Activated gamma-delta T cell (primary cell): ENCODE measurements at places on chromosomes 6 and 20.

DNA sequence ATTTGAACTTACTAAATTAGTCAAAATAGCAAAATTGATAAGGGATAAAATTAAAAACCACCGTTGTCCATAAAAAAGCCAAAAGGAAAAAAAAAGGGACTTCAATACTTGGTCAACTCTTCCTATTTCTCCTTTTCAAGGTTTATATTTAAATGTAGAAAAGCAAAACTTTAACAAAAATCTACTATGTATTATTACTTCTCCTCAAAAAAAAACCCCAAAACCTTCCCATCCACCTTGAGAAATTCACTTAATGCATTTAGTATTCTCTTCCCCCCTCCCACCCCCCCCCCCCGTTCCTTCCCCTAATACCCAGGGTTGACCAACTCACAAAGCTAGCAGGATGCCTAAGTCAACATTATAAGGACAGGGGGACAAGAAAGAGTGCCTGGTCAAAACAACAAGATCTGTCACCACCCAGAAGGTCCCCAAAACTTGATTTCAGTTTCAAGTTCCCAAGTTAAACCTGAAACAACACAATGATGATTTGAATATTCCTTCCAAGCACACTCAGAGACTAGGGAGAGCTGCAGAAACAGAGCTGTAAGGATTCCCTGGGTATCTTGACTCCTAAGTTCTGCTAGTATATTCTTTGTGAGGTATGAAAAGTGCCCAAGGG is 14.6 kb downstream of the GMDS start:
- DNase-seq, result no peak

DNA sequence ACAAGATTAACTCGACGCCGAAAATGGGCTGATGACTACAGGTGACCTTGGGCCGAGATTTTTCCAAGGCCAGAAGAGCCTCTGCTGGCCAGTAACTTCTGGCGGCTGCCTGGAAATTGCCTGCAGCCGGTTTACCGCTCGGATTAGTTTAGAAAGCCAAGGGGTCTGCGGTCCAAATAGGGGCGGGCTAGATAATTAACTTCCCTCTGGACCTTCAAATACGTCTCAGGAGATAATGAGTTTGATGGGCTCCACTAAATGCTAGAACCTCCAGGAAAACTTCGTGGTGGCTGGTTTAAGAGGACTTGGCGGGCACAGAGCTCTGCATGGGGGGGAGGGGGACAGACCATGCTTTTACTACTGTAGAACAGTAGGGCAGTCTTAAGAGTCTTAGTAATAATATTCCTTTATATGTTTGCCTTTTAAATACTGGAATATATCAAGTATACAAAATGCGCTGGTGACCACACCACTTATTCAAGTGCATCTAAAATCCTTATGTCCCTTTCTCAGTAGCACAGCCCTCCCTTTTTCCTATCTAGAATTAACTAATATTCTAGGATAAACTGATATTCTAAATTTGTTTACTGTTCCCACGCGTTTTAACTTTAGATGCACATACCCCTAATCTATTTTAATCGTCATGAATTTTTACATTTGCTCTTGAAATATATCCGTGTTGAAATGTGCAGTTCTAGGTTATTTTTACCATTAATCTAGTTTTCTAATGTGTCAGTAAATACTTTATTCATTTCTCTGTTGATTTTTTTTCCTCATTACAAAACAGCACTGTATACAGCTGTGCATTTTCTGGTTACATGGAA is 107.5 kb upstream of the PRSS16 start:
- DNase-seq, result no peak

GRCh38 chr6:72595812-72596211 is 26.1 kb upstream of the KCNQ5 start:
- DNase-seq, result no peak

GRCh38 chr6:12506159-12506558 is 210.4 kb upstream of the PHACTR1 start:
- DNase-seq, result no peak

DNA sequence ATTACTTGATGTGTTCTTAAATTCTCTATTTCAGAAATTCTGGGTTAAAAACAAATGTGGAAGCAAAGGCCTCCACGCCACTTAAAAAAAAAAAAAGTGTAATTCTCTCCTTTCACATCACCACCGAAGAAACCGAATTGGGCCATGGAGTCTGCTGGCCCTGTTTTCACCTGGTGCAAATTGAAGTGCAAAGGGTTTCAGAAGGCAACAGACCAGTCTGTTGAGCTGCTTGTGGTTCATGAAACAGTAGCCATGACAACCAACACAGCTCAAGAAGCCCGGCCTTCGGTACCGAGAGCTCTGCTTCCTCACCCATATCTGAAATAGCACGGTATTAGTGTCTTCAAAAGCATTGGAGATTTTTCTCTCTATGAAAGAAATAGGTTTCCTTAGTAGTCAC is 63.1 kb downstream of the GMPR start:
- DNase-seq, result no peak

DNA sequence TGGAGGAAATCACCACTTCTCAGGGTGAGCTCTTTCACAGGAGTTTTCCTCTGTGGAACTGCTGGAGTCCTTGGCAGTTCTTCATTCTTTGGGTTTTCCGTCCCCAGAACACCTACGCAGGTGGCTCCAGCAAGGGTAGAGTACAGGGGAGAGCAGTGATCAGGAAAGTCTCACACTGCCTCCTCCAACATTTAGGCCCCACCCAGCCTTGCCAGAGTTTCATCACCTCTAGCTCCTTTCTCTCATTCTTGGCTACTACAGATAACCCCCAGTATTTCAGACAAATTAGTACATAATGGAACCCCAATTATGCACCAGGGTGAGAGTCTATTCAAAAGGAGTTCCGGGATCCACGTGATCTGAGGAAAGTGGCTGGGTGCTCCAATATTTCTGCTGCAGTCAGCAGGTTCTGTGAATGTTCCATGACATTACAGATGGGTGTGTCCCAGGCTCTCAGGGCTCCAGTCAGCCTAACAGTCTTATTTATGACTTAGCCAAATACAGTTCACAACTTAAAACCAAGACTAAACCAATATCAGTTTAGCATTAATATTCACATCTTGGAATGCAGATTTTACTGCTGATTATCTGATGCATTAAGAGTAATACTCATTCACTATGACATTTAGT is 44.6 kb downstream of the GPR63 start:
- no peak for DNase-seq

- no peak for DNase-seq
Measured at GRCh38 chr6:74807674-74808073, 398.2 kb downstream of the COL12A1 start.

DNA sequence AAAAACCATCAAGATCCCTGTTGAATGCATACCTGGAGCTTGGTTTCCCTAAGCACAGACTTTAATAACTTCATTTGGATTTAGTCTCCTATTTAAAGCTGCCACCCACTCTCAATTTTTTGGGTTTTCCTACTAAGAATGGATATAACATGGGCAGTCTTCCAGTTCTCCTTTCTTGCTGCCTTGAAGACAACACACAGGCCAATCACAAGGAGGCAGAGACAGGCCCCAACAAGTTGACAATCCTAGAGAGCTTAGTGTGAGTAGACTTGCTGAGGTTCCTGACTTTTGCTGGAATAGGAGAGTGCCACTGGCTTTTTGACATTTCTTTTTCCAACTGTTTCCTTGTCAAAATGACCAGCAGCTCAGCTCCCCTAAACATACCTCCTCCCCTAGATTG is 112.3 kb upstream of the ESR1 start:
- DNase-seq, result no peak

DNA sequence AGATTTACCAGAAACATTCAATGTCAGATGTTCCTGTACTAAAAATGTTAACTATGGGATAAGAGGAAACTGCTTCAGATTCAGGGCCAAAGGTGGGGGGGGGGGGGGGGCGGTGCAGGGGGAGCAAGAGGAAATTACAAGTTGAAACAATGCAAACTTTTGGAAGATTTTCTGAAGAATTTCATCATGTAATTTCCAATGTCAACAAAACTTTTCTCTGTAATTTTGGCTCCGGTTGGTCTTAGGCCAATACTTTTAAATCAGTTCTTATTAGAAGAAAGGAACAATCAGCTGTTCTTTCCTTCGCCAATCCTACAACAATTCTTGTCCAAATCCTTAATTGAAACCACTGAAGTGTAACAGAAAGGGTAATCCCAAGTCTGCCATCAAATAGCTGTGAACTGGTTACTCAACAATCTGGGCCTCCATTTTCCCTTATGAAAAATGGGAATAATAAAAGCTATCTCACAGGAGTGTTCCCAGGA is 13.1 kb downstream of the UQCC1 start:
- DNase-seq, result no peak

DNA sequence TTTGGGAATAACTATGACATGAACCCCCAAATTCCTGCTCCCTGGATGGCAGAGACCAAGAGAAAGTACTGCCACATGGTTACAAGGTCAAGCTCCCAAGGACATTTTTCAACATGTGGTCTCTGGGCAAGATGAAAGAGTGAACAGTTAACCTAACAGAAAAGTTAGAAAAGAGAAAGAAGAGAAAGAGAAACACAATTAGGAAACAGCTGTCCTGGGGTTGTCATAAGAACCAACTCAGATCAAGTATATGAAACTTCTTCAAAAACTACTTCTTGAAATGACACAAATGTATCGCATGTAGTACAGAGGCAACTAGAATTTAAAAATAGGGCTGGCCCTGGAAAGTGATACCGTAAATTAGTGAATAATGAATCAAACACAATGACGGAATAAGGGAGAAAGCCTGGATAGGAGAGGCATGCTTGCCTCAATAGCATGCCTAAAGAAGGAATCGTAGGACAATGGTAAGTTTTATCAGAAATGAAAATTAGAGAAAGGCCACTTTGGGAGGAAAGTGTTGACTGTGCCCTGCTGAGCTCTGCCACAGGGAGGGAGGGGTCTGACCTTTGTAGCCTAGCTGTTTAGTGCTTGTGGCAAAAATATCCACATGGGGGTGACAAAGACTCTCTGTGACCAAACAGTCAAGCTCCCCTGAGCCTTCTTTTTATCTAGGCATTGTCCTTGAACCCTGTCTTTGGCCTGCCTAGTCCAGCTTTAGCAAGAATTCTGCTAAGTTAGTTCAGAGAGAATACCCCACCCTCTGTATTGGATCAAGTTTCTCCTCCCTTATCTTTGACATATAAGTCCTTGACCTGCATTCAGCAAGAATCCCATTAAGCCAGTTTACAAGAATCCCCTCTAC is 4.3 kb upstream of the DCBLD1 start:
- no peak for DNase-seq

DNA sequence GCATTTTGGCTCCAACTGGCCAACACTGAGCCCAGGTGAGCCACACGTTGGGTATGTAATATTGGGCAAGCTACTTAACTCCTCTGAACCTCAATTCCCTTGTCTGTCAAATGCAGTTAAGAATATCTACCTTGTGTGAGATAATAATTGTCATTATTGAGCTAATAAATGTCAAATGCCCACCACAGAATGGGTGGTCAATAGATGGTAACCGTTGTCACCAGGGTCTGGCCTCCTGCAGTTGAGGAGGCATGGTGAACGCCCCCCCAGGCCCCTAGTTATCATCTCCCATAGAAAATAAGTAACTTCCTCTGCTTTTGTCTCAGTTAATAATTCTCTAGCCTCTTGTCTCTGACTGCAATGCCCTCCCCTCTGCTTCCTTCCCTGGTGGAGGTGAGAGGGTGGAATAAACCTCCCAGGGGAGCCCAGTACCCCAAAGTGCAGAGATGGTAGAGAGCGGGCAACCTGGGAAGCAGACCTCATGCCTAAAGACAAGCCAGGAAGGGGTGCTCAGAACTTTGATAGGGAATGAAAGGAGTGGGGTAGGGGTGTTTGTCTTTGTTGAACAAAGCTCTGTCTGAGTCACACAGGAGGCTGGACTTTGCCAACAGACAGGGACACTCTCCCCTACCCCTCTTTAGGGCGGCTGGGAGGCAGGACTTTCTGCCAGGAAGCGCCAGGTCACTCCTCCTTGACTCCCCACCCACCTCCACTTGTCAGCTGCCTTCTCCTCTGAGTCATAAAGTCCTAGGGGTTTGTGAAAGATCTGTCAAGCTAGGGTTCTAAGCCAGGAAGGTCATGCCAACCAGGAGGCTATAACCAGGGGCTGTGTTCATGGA is 1.3 kb upstream of the UNC5CL start:
- DNase-seq, result no peak

- DNase-seq, result no peak
Measured at GRCh38 chr6:40722091-40722490, 134.9 kb upstream of the LRFN2 start.

- no peak for DNase-seq
Measured at GRCh38 chr6:77019081-77019480, 444.2 kb downstream of the HTR1B start.

- DNase-seq, result no peak
Measured at GRCh38 chr6:968791-969190, 275.9 kb upstream of the EXOC2 start.

GRCh38 chr6:44730771-44731391 is 343.4 kb downstream of the CDC5L start:
- no peak for DNase-seq

DNA sequence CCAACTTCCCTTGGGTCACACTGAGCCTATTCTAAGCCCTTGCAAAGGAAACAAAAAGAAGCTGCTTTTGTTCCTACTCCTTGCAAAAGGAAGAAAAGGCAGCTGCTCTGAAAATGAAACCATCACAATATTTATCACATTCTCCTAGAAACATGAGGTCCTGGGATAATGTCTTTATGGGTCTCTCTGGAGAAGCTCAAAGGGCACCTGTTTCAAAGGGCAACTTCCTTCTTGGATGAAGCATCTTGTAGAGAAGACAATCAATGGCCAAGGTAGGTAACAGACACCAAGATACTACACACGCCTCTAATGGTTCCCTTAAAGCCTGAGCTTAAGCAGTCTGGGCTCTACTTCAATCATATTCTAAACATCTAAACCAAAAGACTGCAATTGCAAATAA is 10.4 kb downstream of the ELOVL5 start:
- DNase-seq, result no peak

DNA sequence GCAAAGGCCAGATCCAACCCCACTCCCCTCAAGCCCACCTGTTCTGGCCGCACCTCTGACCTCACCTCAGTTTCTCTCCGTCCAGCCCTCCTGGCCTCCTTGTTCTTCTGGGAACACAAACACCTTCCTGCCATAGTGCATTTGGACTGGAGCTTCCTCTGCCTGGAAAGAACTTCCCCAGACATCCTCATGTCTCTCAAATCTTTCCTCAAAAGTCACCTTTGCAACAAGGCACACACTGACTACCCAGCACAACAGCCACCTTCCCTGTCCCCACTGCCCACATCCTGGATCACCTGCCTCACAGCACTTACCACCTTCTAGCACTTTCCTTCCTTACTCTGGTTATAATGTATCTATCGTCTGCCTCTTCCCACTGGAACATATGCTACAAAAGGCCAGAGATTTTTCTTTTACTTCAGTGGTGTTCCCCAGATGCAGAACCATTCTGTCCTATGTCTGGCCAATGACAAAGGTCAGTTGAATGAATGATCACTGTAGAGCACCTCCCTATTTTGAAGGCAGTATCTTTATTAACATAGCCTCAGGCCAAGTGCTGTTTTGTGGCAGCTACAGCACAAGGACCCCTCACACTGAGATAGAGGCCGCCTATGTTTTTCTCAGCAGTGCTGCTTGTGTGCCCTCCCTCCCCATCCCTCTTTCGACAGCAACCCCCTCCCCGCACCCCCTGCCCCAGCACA is 4.1 kb downstream of the HLA-B start:
- DNase-seq, result no peak

GRCh38 chr6:105628156-105628860 is 225.4 kb upstream of the PREP start:
- DNase-seq, result no peak

GRCh38 chr20:5045906-5046305 is 44.6 kb upstream of the SLC23A2 start:
- no peak for DNase-seq
